Fibroblast of gingiva (primary cell): ENCODE measurements at places on chromosomes 1 and 21.

DNA sequence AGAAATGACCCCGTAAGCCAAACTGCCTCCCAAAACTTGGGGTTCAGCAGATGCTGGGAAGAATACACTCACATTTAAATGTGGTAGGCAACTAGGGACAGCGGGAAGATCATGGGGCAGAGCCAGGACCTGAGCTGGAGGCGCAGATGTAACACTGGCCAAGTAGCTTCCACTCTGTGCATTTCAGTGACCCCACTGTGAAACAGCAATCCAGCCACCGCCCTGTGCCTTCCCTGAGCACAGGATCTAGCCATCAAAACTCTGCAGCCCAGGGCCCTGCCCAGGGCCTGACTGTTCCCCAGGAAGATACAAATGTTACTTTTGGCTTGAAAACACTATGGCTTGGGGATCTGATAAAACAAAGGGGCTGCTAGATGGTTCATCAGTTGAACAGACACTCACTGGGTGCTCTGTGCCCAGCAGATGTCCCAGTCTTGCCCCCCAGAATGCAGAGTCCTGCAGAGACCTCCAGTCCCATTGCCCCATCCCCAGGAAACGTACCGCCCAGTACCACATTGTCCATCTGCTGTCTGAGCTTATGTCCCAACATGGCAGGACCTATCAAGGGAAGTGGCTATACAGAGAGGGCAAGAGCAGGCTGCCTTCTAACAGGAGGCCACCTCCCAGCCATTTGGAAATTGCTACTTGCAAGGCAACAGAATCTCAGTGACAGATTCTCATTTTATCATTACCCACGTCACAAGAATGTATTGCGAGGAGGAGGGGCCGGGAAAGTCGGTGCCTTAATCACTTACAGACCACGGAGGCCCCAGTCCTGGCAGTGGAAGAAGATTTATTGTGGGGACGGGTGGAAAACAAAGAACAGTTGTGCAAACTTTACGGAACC is 124.0 kb downstream of the DMRTB1 start:
- peak; percentile 87 for DNase-seq

DNA sequence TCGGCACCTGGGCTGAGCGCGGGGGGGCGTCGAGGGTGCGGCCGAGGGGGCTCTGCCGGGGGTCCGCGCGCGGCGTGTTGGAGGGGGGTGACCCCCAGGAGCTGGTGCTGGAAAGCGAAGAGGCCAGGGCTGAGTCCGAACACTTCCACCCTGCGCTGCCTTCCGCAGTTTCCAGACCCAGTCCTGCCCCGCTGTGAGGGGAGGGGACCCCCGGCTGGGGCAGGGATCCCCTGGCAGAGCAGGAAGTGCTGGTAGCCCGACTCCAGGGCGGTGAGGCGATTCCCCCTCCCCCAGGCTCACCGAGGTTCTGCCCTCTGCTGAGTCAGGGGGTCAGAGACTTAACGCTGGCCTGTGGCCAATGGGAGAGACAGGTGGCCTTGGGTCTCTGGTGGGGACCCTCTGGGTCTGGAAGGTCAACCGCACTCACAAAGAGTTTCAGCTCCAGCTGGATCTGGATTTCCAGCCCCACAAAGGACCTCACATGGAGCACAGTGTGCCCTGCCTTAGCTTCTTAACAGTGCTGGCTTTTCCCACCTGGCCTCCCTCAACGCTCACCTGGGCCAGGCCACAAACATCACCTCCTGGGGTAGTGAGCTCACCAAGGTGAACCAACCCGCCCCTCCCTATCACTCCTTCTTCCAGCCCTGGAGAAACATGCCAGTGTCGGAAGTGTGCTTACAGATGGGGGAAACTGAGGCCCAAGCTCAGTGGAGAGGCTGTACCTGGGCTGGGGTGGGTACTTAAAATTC is 39.8 kb upstream of the SYNC start:
- DNase-seq = no peak

- DNase-seq = no peak
These were observed 45.4 kb downstream of the GRHL3 start for GRCh38 chr1:24364605-24364974.

DNA sequence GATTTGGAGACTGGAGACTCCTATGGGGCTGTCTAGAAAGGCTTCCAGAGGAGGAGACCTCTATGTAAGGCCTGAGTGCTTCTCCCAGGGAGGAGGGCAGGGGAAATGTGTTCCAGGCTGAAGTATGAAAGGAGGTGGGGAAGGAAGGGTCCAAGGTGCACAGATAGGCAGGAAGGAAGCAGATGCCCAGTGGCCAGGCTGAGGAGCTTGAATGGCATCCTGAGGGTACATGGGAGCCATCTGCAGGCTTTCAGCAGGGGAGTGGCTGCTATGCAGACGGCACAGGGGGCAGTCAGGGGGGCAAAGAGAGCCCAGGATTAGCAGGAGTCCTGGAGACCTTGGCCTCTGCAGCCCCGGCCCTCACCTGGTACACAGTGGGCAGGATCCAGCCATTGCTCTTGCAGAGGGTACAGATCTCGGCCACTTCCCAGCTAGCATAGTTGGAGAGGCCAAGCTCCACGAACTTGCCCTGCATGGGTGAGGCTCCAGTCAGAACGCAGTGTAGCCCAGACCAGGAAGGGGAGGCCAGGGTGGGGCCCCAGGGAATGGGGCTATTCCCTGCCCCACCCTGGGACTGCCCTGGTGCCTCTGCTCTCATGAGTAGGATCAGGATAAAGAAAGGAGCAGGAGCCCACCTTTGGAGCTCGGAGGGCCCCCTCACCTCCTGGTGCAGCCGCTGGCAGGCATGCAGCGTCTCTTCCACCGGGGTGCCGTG is 4.0 kb downstream of the AKR7A2 start:
- DNase-seq = no peak

DNA sequence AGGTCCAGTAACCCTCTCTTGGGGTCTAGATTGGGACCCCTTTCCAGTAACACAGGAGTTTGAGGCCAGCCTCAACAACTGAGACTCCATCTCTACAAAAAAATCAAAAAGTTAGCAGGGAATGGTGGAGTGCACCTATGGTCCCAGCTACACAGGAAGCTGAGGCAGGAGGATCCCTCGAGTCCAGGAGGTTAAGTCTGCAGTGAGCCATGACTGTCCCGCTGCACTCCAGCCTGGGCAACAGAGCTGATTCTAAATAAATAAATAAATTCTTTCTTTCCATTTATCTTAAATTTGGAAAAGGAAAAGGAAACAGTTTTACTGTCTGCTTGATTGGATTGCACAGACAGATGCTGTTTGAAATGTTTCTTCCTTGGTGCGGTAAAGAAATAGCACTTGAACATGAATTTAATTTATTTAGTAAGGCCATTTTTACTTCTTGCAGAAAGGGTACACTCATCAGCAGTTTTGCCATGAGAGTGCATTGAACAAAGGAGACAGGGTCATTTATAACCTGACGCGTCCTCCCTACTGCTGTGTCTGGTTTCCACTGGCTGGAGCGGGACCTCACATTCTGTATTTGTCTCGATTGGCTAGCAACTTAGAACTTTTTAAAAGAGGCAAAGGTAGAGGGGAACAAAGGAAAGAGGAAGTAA is 37.0 kb upstream of the ZNF496 start:
- DNase-seq = no peak

GRCh38 chr1:164953098-164953497 is 394.1 kb downstream of the PBX1 start:
- DNase-seq = no peak

DNA sequence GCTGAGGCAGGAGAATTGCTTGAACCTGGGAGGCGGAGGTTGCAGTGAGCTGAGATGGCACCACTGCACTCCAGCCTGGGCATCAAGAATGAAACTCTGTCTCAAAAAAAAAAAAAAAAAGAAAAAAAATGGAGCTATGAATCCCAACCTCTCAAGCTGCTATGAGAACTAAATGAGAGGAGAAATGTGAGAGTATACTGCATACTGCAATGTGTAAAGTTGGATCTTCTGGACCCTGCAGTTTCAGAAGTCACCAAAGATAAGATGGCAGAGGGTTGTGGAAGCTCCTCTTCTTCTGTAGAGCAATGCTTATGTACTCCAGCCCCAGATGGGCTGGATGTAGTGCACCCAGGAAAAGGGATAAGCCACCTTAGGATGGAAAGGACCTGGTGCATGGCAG is 55.6 kb downstream of the PLXNA2 start:
- no peak for DNase-seq

GRCh38 chr1:113534130-113534817 is 144.0 kb downstream of the MAGI3 start:
- peak; percentile 34 for DNase-seq

- DNase-seq = peak; percentile 51
These were observed 42.6 kb downstream of the AHDC1 start for GRCh38 chr1:27561124-27561899.

GRCh38 chr1:74363220-74363619 is 128.0 kb downstream of the TNNI3K start:
- DNase-seq = no peak

- no peak for DNase-seq
These were observed 801 bp upstream of the ANXA9 start for GRCh38 chr1:150981177-150981804.

- DNase-seq = no peak
These were observed 2.5 kb downstream of the GGPS1 start for GRCh38 chr1:235330918-235331285.

DNA sequence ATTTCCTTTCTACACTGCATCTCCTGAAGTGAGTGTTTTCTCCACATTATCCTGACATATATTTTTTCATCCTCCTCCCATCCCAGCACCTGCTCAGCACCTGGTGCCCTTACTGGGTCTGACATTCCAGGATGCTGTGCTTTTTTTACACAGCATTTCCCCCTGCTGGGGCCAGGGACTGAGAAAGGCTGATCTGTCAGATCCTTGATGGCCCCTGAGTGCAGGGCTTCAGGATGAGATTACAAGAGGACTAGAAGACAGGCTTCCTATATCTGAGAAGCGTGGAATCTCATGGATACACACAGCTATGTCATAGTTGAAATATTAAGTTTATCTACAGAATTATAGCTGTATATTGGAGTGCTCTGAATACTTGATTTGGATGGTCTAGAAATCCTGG is 24.4 kb downstream of the RCAN1 start:
- no peak for DNase-seq
